ENCODE measurements at places on chromosomes 7 and 10.
A peak's percentile ranks its signal among the peaks of the same experiment; 100 is the strongest.

- no peak for DNase-seq
Measured at GRCh38 chr10:11336722-11337162, 274.7 kb downstream of the USP6NL start.

GRCh38 chr10:124494046-124494807 lies 32.6 kb downstream of the LHPP start:
- DNase-seq, result no peak

- no peak for DNase-seq
Measured at GRCh38 chr10:3886191-3886590, 101.2 kb upstream of the KLF6 start.

DNA sequence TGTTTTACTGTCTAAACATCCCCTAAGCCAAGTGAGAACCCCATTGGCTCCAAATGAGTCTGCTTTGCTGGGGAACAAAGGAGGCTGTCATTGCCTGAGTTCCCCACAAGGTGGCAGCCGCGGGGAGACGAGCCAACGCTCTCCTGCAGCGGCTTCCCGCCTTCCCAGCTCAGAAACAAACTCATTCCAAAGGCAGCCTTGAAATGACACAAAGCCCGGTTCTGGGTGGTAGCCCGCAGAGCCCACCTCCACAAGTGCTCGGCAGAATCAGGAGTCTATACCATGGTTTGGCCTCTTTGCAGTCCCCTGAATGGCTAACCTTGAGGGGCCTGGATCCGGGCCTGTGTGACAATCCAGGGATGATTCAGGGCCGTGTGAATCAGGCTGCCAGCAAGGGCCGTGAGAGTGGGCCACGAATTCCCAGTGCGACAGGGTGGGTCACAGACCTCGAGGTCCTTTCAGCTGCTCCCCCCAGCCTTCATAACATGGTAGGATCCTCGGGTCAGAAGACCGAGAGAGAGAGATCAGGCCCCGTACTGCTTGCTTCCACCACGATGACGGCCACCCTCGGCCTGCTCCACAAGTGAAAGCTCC lies 79.7 kb downstream of the DLG5 start:
- peak; percentile 42 for DNase-seq

DNA sequence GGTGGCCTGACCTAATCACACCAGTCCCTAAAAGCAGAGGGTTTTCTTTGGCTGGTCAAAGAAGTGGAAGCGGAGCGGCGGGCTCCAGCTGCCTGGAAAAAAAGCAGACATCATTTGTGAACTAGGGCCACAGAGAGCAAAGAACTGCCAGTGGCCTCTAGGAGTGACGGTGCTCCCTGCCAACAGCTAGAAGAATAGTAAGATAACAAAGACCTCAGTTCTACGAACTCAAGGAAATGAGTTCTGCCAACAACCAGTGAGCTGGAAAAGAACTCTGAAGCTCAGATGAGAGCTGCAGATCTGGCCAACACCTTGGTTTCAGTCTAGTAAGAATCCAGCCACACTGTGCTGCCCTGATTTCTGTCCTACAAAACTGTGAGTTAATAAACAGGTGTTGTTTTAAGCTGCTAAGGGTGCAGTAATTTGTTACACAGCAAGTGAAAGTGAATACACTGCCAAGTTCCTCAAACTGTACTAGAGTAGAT lies 178.0 kb downstream of the SRPK2 start:
- DNase-seq, result no peak

DNA sequence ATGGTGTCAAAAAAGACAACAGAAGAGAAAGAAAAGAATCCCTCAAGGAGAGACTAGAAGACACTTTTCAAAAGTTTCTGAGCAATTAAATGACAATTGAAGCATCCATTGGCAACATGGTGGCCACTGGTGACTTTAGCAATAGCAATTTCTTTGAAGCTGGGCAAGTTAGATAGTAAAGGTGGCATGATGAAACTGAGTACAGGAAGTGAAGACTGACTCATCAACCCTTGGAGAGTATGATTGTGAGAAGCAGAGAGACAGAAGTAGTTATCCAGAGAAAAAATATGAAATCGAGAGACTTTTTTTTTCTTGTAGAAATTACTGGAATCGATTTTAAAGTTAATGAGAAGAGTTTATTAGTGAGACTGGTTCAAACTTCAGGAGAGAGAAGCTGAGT lies 52.5 kb downstream of the DGKB start:
- DNase-seq, result no peak

GRCh38 chr7:25405736-25406135 lies 177.4 kb upstream of the NPVF start:
- DNase-seq, result no peak

DNA sequence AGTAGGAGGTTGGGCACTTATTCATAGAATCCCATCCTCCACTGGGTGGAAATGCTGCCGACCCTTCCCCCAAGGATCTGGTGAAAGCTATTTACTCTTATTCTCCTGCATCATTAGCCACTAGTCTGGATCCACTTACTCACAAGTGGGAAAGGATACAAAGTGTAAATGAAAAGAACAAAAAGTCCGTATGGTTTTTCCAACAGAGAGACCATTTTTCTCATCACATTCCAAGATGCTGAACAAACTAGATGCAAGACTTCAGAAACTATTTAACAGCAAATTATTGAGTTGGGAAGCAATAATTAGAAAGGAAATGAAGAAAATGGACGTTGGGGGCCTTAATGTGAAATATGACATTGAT lies 242.4 kb upstream of the GLI3 start:
- no peak for DNase-seq

GRCh38 chr10:50640238-50640637 lies 16.5 kb upstream of the SGMS1 start:
- DNase-seq, result no peak

- DNase-seq, result no peak
Measured at GRCh38 chr10:113718969-113719822, 32.3 kb upstream of the PLEKHS1 start.

Measured in activated CD4-positive, alpha-beta T cell treated with anti-CD3 and anti-CD28 coated beads, Interleukin-2, amount 50 U/mL, for 4 hours (primary cell).